NCI-H1436 treated with DMSO at 0.1 percent for 48 hours (cell line): ENCODE measurements at places on chromosomes 6 and 20.

GRCh38 chr20:54454982-54455381, 20.4 kb upstream of the DOK5 start:
- DNase-seq, result no peak

- no peak for DNase-seq
Observed at GRCh38 chr6:108200186-108200585, 34.4 kb downstream of the NR2E1 start.

DNA sequence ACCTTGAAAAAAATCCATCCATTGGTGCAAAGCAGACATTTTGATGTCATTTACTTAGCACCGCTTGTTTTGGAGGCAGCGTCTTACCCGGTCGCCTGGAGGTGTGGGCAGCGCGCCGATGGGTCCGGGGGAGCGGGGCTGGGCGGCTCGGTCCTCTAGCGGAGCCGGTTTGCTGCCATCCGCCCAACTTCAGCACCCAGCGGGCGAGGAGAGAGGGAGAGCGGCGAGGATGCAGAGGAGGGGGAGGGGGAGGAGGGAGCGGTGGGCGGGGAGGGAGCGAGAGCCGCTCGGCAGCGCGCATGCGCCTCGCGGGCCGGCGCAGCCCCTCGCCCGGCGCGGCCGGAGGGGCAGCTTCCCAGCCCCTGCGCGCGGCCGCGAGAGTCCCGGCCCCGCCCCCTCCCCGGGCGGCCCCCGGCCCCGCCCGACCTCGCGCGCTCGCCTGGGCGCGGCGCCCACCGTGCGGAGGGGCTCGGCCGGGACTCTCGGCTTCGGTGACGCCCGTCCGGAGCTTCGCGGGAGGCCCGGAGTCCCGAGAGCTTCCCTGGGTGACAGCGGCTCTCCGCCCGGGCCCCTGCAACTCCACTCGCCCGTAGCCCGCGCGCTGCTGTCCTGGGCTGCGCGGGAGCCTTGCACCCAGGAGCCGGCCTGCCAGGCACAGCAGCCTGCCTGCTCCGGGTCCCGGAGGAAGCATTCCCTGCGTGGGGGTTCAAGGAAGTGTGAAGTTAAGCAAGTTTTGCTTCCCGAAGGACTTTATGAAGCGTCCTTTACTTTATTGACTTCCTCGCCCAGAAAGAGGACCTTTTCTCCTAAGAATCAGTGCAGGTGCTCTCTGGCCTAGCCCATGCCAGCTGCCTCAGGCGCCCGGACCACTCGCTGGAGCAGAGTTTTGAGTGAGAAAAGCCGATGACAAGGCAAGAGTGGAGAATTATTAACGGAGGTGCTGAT, at the start of gene RGS17:
TSS of gene RGS17 (minus strand) at position 246 of the 945 bp plus-strand sequence. CDS start 87,264 bp downstream, outside the sequence.
- no peak for DNase-seq

- no peak for DNase-seq
Observed at GRCh38 chr6:7731294-7731693, 5.4 kb downstream of the BMP6 start.

- no peak for DNase-seq
Observed at GRCh38 chr6:12051861-12052368, 39.8 kb downstream of the HIVEP1 start.

DNA sequence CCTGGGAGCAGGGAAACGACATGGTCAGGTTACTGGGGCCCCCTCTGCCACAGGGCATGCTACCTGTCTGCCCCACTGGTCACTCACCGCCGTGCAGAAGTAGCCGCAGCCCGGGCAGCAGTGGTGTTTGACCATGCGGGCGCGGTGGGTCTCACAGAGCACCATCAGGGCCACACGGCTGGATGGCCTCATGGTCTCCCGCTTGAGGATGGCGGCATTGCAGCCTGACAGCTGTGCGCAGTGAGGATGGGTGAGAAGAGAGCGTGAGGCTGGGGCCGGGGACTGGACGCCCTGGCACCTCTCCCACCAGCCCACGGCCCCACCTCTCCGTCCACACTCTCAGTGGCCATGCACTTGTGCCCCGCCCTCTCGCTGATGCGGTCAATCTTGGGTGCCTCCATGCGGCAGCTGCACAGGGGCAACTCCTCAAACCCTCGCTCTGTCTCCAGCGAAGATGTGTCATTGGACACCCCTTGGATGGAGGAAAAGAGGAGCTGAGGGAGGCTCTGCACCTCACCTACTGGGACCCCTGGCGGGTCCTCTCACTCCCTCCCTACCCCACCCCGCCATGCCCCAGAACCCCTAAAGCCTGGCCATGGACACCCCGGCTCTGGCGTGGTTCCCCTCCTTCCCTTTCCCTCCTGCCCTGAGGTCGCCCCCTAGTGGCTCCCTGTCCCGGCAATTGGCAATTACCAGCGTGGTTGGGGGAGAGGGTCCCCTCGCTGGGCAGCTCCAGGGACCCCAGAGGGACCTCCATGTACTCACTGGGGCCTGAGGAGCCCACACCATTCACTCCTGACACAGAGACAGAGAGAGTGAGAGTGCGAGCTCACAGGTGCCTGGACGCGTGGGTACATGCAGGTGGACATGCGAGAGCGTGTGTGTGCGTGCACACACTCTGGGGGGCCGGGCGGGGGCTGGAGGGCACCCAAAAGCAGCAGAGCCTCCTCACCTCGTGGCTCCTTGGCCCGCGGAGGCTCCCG, 8.9 kb downstream of the EHMT2 start:
- no peak for DNase-seq

GRCh38 chr20:24915440-24915839, 33.6 kb upstream of the CST7 start:
- no peak for DNase-seq

DNA sequence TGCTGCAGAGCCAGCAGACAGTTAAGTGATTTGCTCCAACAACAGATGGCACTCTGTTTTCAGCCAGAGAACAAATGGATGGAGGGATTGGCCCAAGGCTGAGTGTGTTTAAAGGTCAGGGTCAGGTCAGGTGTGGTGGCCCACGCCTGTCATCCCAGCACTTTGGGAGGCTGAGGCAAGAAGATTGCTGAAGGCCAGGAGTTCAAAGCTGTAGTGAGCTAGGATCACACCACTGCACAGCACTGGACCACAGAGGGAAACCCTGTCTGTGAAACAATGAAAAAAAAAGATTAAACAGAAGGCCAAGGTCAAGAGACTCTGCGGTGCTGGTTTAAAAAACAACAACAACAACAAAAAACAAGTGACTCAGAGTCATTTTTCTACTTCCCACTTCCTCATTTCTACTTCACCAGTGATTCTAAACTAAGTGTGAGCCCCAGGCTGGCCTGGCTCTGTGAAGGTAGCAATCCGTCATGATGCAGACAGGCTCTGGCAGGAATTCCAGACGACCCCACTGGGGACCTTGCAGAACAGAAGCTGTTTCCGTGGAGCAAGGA, 42.5 kb upstream of the ARMC2 start:
- no peak for DNase-seq

GRCh38 chr20:64219202-64219601, 36.3 kb upstream of the PCMTD2 start:
- no peak for DNase-seq

- no peak for DNase-seq
Observed at GRCh38 chr6:72653026-72653425, 31.2 kb downstream of the KCNQ5 start.

- no peak for DNase-seq
Observed at GRCh38 chr6:111338843-111339242, 144.2 kb downstream of the REV3L start.

DNA sequence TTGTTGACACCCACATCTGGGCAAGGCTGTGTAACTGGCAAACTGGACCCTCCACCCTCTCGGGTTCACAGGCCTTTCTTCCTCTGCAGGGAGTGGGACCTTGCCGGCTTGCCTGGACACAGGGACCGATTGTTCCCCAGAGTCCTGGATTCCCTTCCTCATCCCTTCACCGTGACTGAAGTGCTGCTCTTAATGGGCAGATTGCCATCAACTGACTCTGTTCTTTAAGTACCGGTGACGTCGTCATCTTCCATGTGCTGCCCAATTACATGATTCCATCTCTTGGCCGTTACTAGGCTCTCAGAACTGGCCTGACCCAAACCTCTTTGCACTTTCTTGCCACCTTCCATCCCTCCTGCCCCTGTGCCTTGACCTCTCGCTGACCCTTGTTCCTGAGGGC, 85.4 kb downstream of the EYA4 start:
- DNase-seq, result no peak

- DNase-seq, result no peak
Observed at GRCh38 chr6:3965071-3965718, 113.7 kb downstream of the FAM217A start.

DNA sequence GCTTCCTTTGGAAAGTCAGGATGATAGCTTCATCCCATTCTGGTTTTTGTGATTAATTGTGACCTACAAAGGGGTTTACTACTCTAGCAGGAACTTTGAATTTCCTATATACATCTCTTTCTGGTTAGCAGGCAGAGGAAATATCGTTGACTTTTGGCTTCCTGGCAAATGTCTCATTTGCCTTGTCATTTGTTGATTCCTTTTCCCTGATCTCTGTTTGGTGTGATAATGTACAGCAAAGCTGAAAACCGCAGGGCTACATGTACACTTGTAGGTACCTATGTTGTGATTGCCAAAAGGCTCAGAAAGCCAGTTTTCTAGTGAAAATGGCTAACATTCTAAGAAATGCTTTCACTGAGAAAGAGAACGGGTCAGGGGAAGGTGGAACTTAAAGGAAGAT, 44.3 kb downstream of the TOP1 start:
- no peak for DNase-seq

DNA sequence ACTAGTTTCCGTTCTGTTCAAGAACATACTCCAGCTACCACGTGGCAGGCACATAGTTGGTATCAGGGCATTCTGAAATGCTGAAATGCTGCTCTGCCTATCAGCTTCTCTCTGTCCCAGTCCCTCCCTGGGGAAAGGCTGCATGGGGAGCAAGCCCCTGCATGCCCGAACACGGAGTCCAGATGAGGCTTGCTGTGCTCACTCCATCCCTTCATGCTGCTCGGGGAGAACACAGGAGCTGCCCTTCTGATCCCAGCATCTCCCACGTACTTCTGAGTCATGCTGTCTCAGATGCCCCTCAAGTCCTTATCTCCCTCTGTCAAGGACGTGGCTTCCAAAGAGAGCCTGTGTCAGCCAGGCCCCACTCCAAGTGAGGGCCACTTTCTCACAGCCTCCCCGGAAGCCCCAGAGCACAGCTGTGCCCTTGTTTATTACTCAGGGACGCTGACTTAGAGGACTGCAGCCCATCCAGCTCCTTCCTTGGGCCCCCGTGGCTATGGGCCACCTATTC, 29.4 kb downstream of the THBS2 start:
- DNase-seq, result no peak

DNA sequence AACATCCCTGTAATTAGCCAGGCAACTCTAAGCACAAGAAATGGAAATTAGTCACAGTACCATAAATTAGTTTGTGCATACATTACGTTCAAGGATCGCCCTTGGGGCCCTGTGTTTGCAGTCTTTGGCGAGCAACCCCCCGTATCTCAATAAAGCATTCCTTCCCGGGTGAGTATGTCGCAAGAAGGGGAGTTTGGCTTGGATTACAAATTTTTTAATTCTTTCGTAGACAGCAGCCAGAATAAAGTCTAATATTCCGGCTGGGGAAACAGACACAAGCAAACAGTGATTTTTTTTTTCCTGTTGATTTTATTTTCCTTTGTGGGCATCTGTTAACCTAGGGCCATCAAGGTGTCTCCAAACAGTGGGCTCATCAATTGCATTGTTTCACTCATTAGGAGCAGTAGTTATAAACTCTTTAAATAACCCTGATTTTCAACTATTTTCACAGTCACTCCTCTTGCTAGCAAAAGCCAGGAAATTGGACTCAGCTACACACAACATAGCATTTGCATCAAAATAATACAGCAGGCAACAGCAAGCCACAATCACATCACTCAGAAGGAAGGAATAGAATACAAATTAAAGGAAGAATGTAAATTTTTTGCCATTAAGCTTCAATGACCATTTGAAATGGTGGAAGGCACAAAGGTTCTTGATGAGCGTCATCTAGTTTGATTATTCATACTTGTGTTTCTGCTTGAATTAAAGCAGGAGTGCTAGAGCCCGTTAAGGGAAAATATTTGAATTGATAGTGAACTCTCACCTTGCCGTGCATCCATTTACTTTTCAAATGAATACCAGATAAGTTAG, 85.3 kb downstream of the LINC00237 start:
- no peak for DNase-seq

DNA sequence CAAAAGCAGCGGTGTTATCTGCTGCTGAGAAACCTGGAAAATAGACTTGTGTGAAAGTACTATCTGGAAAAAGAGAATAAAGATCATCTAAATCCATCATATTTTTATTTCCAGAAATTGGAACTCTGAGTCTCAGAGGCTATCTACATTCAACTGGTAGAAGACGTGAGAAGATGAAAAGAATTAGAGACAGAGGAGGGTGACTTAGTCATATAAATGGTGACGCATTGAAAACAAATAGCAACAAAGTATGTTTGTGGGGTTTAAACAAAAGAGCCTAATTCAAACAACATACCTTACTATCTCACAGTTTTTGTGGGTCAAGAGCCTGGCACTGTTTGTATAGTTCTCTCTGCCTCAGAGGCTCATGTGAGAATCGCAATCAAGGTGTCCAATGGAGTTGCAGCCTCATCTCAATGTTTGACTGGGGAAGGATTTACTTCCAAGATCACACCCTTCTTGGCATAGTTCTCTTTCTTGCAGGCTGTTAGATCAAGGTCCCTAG, 757.1 kb upstream of the SLC35B3 start:
- no peak for DNase-seq

GRCh38 chr20:19812696-19813095, 54.6 kb downstream of the RIN2 start:
- no peak for DNase-seq

GRCh38 chr6:165883851-165884640, 221.0 kb upstream of the PDE10A start:
- DNase-seq, result no peak

DNA sequence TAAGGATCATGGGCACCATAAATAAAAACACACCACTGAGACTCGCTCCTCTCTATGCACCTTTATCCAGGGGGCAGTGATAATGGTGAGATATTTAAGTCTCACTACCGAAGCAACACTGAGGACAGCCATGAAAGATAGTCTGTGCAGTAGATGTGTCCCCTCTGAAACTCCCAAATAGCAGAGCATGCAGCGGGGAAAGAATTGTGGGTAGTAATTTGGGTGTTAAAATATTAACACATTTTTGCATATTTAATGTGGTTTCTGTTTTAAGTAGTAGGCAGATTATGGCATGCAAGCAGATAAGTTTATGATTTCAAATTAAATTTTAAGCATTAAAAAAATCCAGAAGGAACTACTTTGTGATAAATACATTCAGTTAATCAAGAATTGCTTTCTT, 82.7 kb downstream of the CTNNBL1 start:
- no peak for DNase-seq

GRCh38 chr20:9195031-9195430, 126.1 kb downstream of the PLCB4 start:
- DNase-seq, result no peak

GRCh38 chr20:6140947-6141346, 18.1 kb upstream of the FERMT1 start:
- no peak for DNase-seq

GRCh38 chr6:19839788-19840187, 2.6 kb downstream of the ID4 start:
- DNase-seq, result no peak

GRCh38 chr20:10537850-10538480, 102.9 kb downstream of the SLX4IP start:
- DNase-seq, result no peak
